ENCODE measurements at places on chromosomes 1 and 21.

DNA sequence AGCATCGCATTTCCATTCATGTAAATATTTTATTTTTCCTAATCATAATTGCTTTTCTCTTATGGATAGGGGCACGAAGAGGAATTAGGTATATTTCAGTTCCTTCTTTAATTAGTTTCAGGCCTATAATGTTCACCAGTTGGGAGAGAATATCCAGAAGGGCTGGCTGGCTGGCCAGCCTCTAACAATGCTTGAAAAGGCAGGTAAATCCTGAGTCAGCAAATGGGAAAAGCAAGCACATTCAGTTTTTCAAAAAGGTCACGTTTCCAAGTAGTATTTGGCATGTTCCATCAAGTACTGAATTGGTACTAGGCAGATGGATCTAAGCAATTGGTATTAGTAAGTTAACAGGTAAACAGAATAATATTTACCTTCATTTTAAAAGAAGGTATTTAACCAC lies 8.0 kb downstream of the RAB29 start:
- DNase-seq: no peak

GRCh38 chr1:166849135-166849534 lies 9.9 kb downstream of the POGK start:
- no peak for DNase-seq

DNA sequence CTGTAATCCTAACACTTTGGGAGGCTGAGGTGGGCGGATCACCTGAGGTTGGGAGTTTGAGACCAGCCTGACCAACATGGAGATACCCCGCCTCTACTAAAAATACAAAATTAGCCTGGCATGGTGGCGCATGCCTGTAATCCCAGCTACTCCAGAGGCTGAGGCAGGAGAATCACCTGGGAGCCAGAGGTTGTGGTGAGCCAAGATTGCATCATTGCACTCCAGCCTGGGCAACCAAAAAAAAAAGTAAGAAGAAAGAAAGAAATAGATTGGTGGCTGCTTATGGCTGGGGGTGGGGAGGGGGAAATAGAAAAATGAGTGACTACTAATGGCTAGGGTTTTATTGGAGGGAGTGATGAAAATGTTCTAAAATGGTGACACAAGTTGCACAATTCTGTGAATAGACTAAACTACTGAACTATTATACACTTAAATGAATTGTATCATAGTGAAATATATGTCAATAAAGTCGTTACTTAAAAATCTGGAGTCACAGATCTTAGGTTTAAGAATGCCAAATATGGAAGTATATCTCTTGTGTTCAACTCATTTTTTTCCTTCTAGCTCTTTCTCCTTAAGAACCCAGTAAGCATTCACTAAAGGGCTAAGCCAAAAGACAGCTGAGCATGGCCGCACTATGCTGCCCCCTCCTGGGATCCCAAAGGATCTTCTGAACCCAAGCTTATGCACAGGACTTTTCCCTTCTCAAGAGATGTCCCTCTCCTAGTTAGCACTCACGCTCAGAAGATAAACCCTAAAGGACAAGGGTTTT lies 3.2 kb upstream of the NPL start:
- DNase-seq: peak; percentile 5

DNA sequence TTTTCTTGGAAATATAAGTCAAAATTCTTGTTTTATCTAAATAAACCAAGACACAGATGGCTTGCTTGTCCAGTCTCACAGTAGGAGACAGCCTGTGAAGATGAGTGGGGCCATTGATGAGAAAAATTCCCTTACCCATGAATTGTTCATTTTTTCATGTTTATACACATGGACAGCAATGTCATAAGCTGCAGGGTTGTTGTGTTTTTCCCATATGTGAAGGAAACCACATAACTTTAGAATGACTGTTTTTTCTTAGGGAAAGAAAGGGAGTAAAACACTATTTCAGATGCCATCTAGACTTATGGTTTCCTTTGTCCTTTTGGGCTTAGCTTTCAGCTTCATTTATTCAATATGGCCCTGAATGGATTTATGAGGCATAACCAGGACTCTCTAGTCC lies 622.5 kb upstream of the NR5A2 start:
- no peak for DNase-seq

GRCh38 chr1:24329331-24329730 lies 10.2 kb downstream of the GRHL3 start:
- DNase-seq: no peak

- DNase-seq: no peak
These were observed 187.9 kb downstream of the VAV3 start for GRCh38 chr1:107776900-107777663.

- no peak for DNase-seq
These were observed 657 bp upstream of the TNFRSF18 start for GRCh38 chr1:1206966-1207531.

- DNase-seq: no peak
These were observed 2.0 kb downstream of the CHI3L1 start for GRCh38 chr1:203184467-203184866.

- no peak for DNase-seq
These were observed 6.8 kb downstream of the C1orf198 start for GRCh38 chr1:230861489-230861888.

DNA sequence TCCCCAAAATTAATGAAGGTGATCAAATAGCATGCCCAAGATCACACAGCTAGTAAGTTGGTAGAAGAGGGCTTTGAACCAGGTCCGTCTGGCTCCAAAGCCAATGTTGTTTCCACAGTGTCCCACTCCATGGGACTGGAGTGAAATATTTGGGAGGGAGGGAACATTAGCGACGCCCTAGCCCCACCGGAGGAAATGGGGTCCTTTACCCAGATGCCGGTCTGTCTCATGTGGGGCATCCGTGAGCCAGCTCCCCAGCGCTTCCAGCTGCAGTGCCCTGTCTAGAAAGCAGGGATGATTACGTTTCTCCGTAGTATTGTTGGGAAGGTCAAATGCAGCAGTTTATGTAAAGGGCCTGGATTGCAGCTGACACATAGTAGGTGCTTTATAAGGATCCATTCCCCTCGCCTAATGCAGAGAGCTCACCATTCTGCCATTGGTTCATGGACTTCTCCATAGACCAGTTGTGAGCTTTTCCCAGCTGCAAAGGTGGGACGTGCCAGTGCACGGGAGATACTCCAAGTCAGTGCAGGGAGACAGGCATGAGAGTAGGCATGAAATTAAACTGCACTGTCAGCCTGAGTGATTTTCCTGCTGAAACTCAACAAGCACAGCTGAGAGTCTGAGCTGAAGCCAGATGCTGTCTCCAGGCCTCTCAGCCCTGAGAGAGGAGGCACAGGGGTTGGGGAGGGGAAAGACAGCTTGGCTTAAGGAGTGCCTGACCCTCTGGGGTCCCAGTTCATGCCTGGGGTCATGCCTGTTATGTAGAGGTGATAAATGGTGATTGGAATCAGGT lies 24.7 kb downstream of the QSOX1 start:
- DNase-seq: no peak

DNA sequence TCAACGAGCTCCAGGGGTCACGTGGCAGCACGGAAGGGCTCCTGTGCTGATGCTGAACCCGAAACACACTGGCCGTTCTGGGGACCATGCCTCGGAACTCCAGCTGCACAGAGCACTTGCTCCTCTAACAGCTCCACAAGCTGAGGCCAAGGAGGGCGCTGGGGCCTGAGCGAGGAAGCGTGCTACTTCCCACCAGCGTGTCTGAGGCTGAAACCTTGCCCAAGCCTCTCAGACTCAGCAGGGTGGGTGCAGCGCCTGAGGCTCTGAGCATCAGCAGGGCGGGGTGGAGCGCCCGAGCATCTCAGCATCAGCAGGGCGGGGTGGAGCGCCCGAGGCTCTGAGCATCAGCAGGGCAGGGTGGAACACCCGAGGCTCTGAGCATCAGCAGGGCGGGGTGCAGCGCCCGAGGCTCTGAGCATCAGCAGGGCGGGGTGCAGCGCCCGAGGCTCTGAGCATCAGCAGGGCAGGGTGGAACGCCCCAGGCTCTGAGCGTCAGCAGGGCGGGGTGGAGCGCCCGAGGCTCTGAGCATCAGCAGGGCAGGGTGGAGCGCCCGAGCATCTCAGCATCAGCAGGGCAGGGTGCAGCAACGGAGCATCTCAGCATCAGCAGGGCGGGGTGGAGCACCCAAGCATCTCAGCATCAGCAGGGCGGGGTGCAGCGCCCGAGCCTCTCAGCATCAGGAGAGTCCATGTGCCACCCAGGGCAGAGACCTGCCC lies 9.6 kb downstream of the WRAP73 start:
- DNase-seq: no peak

DNA sequence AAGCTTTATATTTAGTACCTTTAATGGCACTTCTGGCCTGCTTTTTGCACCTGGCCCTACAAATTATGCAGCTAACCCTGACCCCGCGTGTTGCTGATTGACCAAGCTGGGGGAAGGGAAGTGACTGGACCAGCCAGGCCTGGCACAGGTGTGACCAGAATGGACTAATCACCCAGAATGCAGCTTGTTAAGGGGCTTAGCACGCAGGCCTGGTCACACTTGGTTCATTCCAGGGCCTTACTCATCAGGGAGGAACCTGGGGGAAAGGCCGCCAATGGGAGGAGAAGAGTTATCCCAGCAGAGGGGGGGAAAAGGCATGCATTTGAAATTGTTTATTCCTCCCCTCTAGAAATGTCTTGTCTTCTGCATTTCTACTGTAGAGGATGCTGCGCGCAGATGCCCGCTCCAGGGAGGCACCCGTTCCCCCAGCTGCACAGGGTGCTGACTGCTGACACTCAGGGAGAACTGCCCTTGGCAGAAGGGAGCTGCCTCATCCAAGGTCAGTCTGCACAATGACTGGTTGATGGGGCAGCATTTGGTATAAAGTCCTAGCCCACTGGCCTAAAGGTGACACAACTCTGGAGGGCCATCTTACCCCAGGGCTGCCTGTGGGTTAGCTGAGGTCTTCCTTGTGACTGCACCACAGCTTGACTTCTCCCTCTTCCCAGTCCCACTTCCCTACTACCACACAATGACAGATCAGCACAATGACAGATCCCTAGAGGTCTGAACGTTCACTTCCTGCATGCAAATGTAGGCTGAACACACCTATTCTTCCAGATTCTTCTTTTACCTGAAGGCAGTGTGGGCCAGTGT lies 29.0 kb downstream of the DHCR24 start:
- DNase-seq: no peak

- no peak for DNase-seq
These were observed 8.7 kb downstream of the FGR start for GRCh38 chr1:27626031-27626935.

DNA sequence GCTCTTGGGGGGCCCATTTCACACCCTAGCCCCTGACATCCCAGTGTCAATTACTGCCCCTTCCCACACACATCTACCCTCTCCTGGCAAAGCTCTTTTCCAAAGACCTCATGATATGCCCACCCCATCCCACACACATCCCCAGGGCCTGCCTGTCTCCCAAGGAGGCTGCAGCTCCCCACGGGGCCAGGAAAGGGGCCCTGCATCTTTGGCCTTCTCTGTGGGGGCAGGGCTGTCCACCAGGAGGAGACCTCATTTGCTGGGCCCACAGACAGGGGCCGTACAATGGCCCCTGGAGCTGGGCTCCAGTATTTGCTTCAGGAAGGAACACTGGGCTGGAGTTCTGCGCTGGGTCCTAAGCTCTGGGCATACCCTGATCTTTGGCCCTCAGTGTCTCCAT lies 65.6 kb upstream of the RUNX3 start:
- DNase-seq: no peak

All from stimulated activated CD8-positive, alpha-beta memory T cell treated with anti-CD3 and anti-CD28 coated beads, Interleukin-7, amount 100 ng/mL, for 24 hours (primary cell).